T-helper 1 cell (primary cell): ENCODE measurements at places on chromosomes 7 and 10.

GRCh38 chr7:85682833-85683620, 496.2 kb upstream of the SEMA3D start:
- DNase-seq: no peak

DNA sequence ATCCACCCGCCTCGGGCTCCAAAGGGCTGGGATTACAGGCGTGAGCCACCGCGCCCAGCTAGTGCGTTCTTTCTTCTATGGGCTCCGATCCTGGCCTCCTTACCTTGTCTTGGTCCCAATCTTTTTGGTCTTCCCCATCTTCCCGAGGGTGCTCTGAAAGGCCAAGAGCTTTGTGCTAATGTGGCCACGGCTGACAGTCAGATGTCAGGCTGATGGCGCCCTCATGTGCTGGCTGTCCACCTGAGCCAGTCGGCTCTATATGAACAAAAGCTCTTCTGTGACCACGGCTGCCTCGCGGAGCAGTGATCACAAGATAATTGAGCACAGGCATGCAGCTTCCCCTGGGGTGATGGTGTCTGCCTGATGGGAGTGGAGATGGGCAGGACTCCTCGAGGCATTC, 11.0 kb upstream of the AHCYL2 start:
- DNase-seq: no peak

GRCh38 chr7:112101201-112101846, 104.9 kb downstream of the DOCK4 start:
- no peak for DNase-seq

DNA sequence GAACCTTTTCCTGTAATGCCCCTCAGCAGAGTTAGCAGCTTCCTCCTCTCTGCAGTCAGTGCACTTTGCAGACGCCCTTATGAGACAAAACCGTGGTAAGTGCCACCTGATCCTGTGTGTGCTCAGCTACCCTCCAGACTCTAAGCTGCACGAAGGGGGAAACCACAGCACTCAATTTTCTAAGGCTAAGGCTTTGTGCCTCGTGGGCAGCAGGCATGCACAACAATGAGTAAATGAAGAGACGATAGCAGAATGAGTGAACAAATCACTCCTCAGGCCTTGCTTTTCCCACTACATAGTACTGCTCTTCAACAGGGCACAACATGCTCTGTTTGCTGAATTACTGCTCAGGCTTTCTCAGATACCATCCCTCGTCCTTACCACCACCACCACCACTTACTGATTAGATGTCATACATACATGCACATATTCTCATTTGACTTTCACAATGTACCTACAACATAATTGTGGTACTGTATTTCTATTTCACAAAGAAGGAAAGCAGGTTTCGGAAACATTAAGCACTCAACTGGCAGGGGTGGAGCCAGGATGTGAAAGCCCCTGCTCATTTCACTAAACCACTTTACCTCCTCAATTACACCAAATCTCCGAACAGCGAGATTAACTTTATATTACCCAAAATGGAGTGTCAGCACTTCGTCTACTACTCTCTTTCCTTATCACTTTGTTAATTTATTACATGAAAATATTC, 85.4 kb downstream of the ICA1 start:
- DNase-seq: peak; percentile 20

GRCh38 chr10:74021248-74022055, 23.5 kb downstream of the VCL start:
- no peak for DNase-seq

DNA sequence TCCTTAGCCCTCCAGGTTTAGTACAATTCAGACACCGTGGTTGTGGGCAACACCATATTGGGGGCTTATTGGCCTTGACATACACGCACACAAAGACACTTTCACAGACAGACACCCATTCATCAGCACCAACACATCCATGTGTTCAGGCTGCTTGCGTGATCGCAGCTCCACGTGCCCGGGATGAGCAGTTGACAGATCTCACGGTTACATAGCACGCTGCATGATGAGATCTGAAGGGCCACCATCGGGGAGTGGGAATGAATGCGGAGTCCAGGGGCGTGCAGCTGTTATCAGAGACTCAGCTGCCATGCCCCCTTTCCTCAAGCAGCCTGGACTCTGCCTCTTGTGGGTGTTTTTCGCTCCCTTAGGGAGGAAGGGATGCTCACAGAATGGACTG, 285.2 kb downstream of the USP6NL start:
- no peak for DNase-seq

DNA sequence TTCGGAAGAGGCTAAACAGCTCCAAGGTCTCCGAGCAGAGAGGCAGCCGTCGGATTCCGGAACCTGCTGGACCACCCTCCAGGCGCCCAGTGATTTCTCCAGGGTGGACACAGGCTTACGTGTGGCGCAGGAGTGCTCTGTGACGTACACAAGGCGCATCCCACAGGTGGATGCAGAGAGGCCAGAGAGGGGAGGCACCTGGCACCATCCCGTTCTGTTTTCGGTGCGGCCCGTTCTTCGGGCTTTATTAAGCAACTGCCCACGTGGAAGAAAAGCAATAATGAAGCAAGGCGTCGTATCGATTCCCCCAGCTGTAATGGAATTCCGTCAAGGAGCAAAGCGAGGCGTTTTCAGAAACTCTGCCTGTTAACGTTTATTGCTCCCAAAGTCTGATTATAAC, 163.6 kb downstream of the PTPRN2 start:
- no peak for DNase-seq

DNA sequence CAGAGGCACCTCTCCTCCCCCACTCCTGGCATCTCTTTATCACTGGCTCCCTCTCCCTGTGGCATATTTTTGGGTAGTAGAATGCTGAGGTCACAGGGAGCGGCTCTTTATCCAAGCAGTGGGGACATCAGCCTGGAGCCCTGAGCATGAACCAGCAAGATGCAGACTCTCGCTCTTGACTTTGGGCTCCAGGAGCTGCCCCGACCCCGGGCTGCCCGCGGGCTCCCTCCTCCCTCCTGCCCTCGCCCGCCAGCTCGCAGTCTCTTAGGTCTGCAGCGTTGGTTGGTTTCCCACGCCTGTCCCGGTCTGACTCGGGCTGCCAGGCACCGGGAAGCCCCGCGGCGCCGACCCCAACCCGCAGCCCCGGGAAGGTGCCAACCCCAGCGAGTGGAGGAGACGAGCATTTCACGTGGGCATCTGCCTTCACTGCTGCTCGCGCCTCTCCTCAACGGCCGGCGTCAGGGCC, 1.3 kb downstream of the INSYN2A start:
- DNase-seq: no peak

GRCh38 chr7:126213876-126214275, 1038.9 kb downstream of the GRM8 start:
- DNase-seq: no peak

- no peak for DNase-seq
Observed at GRCh38 chr10:70295926-70296325, 12.1 kb upstream of the NPFFR1 start.

- DNase-seq: no peak
Observed at GRCh38 chr10:50576245-50576815, 47.4 kb downstream of the SGMS1 start.

GRCh38 chr7:128135515-128136214, 104.4 kb upstream of the LRRC4 start:
- peak; percentile 54 for DNase-seq

DNA sequence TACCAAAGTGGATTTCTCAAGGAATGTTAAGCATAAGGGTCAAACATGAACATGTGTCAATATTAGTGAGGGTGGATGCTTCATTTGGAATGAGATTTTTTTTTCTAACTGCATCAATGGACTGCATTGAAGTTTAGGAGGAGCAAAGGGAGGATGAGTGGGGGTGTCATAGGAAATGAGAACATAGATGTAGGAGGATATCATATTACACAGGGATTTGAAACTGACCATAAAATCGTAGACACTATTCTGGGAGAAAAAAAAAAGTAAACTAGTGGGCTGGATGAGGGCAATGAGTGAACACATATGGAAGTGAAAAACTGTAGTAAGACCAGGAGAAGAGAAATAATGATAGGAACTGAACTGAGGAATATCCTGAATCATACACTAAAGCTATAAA, 109.4 kb downstream of the SEMA3A start:
- DNase-seq: no peak

GRCh38 chr7:27965650-27966049, 214.9 kb downstream of the JAZF1 start:
- DNase-seq: no peak

DNA sequence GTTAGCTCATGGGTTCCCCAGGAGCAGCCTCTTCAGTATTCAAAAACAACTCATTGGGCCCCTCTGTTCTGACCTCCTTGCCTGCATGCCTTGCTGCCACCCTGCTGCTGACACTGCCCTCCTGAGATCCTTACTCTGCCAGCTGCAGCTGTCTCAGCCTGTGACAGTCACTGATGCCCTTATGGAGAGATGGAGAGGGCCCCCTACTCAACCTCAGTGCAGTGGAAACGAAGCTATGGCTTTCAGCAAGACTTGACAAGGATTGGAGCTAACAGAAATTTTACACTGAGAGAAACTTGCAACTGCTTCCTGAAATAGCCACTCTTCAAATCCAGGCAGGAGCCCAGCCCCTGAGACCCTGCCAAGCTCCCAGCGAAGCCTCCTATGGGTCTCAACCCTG, 678.3 kb upstream of the C7orf33 start:
- DNase-seq: no peak

- DNase-seq: no peak
Observed at GRCh38 chr10:106919871-106920282, 244.6 kb downstream of the SORCS1 start.

GRCh38 chr7:114303301-114303700, 111.3 kb upstream of the FOXP2 start:
- no peak for DNase-seq

DNA sequence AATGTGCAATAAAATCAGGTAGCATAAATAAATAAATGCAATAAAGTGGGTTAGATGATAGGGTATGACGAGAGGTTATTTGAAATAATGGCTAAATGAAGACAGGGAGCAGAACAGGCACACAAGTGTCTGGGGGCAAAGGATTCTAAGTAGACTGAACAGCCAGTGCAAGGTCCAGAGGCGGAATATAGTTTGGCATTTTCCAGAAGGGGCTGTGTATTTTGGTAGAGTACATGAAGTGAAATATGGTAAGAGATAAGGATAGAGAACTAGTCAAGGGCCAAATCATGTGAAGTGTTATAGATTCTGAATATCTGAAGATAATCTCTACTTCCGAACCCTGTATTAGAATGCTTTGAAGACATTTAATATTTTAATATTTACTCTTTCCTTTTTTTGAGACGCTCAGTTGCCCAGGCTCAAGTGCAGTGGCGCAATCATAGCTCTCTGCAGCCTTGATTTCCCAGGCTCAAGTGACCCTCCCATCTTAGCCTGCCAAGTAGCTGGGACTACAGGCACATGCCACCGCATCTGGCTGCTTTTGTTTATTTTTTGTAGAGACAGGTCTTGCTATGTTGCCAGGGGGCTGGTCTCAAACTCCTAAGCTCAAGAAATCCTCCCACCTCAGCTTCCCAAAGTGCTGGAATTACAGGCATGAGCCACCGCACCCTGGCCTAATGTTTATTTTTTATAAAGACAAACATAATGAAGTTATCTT, 44.4 kb upstream of the CD36 start:
- no peak for DNase-seq
